ENCODE measurements at places on chromosomes 12 and 14.

GRCh38 chr12:77553976-77554619 is 276.6 kb upstream of the NAV3 start:
- DNase-seq: no peak

DNA sequence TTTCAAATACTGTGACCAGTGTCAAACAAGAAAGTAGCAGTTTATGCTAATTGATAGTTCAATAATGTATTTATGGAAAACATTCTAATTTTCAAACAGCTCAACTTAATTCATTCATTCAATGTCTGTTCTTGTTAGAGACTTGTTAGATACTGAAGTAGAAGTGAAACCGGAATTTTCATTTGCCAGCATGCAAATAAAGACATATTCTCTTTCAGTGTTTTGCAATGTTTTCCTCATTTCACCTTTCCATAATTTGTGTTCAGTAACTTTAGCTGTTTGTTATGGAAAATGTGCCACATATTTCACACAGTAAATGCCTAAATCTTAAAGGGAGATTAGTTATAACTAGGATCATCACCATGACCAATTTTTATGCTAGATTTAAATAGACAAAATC is 21.2 kb downstream of the TAS2R50 start:
- DNase-seq: no peak

- DNase-seq: no peak
Measured at GRCh38 chr14:105292826-105293711, 7.7 kb downstream of the BRF1 start.

GRCh38 chr12:57479376-57480115 is at the start of gene ARHGAP9:
TSS of gene ARHGAP9 (minus strand) at chr12:57479866. CDS start at chr12:57479406, 460 bp downstream.
- DNase-seq: no peak
